ENCODE measurements at places on chromosomes 1 and 21. TPM values are rescaled to one million over a fixed set of nuclear protein-coding genes. Genes with fewer than 3 reads are reported as not detected.

GRCh38 chr21:37658817-37659458 is 257.3 kb downstream of the KCNJ6 start:
- DNase-seq = no peak

Gene HSPA6
- 1.2 TPM for total RNA-seq

Gene VTCN1
- not detected for total RNA-seq

Gene ITGB2
- 265 TPM for total RNA-seq

Measured in activated CD4-positive, alpha-beta T cell treated with anti-CD3 and anti-CD28 coated beads, Interleukin-2, amount 10 ng/mL, durations not matched to agents 24 days and 14 days (primary cell).